ENCODE measurements at places on chromosomes 5 and 9.
A peak's percentile ranks its signal among the peaks of the same experiment; 100 is the strongest.

DNA sequence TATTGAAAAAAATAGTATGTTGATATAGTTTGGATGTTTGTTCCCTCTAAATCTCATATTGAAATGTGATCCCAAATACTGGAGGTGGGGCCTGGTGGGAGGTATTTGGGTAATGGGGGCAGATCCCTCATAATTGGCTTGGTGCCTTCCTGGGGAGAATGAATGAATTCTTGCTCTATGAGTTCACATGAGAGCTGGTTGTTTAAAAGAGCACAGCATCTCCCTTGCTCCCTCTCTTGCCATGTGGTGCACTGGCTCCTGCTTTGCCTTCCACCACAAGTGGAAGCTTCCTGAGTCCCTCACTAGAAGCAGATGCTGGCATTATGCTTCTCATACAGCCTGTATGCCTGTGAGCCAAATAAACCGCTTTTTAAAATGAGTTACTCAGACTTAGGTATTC, 154.8 kb downstream of the ADAMTS6 start:
- DNase-seq: no peak

DNA sequence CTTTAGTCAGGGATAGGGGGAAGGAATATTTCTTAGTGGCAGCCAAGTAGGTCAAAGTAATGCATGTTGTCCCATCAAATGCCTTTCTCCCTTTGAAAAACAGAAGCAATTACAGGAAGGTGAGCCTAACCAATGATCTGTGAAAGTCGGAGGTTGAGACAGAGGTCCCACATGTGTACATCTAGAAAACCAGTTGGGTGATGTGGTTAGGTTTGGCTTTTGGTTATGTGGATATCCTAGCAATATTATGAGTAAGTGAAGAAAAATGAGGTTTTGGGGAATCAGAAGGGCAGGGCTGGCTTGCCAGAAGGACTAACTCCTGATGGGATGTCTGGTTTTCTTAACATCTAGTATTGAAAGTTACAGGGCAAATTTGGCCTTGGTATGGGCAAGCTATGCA, 63.4 kb upstream of the PALM2AKAP2 start:
- DNase-seq: no peak

DNA sequence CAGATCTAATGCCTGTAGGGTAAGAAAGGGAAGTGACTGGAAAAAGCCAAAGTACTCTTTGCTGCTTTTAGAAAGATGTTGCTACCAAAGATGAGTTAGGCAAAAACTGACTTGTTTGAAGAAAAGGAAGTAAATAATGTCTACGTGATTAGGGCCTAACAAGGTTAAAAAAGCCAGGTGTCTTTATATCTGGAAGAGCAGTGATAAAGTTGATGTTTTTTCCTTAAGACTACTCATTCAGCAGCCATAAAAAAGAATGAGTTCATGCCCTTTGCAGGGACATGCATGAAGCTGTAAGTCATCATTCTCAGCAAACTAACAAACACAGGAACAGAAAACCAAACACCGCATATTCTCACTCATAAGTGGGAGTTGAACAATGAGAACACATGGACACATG, 13.5 kb upstream of the AMACR start:
- DNase-seq: peak; percentile 52

DNA sequence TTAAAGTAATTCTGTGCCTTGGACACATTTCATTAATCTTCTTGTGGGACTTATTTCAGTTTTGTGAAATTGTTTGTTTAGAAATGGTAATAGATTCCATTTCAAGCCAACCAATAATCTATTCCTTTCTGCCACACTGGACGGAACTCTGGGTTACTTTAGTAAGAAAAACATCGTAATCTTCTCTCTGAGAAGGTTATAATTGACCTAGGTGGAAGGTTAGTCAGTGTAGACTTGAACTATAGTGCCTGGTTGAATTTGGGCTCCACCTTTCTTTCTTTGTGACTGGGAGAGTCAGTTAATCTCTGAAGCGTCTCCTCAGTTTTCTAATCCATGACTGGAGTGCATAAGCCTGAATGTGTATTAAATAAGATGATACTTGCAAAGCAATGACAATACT, 89.7 kb upstream of the PRLR start:
- DNase-seq: no peak

- no peak for DNase-seq
Observed at GRCh38 chr9:108812396-108813025, 43.3 kb downstream of the ACTL7B start.

- no peak for DNase-seq
Observed at GRCh38 chr9:98973576-98973975, 29.9 kb downstream of the COL15A1 start.

DNA sequence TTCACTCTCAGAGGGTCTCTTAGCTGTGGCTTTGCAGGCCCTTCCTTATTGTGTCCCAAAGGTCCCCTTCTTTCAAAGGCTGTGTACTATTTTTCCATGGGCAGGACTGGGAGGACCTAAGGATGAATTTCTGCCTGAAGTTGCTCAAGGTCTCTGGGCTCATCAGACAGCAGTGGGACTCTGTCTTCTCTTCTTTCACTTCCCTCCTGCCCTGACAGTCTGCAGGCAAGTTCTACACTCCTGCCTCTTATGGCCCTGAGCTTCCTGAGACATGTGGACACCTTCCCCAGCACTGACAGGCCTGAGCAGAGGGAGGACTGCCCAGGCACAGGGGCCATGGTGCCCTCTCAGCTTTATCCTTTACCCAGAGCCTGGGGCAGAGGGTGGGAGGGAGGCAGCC, 14.8 kb downstream of the ENHO start:
- DNase-seq: no peak

Data from bronchial epithelial cell (primary cell).